ENCODE measurements at places on chromosomes 1 and 21.

DNA sequence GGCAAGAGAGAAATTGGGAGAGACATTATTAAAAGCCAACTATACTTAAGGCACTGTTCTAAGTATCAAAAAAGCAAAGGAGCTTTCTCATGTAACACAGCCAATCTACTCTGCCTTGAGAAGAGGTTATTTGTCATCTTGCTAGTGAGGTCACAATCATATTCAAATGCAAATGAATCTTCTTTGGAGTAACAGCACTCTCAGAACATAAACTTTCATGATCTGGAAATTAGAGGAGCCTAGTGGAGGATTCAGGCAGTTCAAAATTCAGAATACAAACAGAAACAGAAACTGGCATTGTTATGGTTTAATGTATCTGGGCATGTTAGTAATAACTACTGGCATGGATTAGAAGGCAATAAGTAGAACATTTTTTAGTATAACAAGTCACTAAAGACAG, 57.4 kb downstream of the ARID4B start:
- no peak for DNase-seq

DNA sequence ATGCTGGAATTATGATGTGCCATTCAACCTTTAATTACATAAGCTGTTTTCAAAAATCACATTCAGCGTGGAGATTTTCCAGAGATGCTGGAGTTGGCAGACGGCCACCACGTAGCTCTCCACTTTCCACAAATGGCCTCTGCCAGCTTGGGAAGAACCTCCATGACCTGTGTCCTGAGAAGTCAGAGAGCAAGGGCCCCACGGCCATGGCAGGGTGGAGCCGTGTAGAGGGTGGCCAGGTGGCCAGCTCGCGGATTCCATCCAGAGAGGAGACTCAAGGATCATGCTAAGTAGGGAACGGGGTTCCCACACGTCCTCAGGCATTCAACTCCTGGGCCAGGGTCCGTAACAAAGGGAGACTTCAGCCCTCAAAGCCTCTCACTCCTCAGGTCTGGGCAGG, 1.3 kb upstream of the GALE start:
- no peak for DNase-seq

GRCh38 chr1:117611894-117612483, 6.1 kb downstream of the TENT5C start:
- no peak for DNase-seq

DNA sequence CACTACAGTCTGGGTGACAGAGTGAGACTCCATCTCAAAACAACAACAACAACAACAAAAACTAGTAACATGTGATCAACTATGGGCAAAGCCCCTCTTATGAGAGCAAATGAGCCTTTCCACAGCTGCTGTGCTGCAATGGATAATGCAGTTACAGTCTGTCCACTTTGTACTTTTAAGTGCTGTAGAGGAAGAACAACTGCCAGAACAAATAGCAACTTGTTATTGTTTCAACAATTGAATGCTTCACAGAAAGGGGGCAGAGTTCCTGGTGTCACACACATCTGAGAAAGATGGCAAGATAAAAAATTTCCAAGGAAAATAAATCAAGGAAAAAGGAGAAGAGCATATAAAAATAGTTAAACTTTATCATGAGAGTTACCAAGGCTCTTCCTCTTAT, 243.6 kb upstream of the DMRTA2 start:
- no peak for DNase-seq

DNA sequence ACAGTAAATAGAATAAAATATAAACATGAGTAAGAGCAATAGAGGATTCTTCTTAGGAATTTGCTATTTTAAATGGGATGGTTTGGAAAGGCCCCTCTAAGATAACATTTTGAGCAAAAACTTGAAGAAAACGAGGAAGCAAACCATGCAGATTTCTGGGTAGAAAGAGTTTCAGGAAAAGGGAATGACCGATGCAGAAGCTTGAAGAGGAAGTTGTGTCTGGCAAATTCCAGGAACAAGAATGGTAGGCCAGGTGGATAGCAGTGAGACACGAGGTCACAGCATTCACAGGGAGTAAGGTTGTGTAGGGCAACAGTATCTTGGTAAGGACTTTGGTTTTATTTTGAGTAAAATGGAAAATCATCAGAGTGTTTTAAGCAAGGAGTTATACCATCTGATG, 108.9 kb downstream of the PEX14 start:
- peak; percentile 41 for DNase-seq

GRCh38 chr21:28540514-28540913, 452.2 kb downstream of the LTN1 start:
- DNase-seq = no peak

GRCh38 chr1:229186373-229187056, 84.4 kb upstream of the RAB4A start:
- no peak for DNase-seq

DNA sequence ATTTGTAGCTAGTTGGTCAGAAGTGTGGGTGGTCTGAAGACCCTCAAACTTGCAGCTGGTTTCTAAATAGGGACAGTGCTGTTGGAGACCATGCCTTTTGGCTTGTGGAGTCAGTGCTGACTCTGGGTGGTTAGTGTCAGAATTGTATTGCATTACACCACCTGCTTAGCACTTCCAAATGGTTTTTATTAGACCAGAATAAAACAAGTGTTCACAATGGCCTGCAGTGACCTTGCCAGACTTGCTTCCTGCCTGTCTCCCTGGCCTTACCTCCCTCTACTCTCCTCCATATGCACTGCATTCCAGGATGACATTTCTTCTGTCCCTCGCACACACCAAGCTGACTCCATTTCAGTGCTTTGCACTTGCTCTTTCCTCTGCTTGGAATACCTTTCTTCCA, 72.7 kb upstream of the CNIH3 start:
- DNase-seq = no peak

GRCh38 chr1:203744075-203744972, 20.7 kb upstream of the LAX1 start:
- DNase-seq = peak; percentile 64

DNA sequence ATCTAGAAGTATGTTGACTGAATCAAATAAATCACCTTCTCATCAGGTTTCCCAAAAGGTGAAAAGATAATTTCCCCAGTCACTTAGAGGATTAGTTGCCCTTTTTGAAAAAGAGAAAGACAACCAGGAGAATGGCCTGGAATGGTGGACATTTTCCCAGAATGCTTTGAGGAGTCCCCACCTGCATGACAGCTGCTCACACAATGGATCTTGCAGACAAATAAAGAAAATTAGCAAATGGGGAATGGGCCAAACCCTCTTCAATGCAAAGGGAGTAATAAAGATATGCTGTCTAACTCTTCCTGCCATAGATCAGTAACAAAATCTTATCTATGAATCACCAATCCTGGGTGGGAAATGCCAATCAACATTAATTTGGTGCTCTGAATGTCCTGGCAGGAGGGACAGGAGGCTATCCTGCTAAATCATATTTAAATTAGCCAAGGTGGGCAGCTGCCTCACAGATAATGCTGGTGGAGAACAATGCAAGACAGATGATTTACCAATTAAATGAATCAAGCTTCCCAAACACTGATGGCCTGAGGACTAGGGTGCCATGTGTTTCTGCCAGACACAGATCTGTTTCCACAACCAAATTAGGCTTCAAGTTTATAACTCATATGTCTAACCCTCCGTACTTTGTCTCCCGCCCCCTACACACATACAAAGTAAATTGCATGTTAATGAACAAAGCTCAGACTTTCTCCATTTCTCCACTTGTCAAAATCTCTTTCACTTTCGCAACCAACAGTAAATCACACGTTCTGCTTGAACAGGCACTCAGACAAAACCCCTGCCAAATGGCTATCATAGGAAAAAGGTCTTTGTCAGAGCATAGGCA, 488.0 kb upstream of the PLXNA2 start:
- no peak for DNase-seq

- DNase-seq = peak; percentile 32
Measured at GRCh38 chr1:160522622-160523345, at the start of gene SLAMF6. Gene SLAMF6 (minus strand): TSS chr1:160523255. CDS start chr1:160523192, 63 bp downstream.

DNA sequence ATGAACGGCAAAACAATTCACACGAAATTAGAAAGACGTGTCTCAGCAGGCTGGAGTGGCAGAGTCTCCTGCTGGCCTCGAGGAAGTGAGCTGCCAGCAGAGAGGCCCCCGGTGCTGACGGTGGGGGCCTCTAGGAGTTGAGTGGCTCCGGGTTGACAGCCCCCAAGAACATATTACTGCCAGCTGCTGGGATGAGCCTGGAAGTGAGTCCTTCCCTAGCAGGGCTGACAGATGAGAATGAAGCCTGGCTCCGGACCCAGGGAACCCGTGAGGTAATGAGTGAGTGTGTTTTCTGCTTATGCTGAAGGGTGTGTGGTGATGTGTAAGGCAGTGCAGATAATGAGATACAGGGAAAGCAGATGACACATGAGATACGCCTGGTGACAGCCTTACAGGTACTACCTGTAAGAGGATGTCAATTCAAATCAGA, 23.5 kb upstream of the LRRC47 start:
- no peak for DNase-seq

DNA sequence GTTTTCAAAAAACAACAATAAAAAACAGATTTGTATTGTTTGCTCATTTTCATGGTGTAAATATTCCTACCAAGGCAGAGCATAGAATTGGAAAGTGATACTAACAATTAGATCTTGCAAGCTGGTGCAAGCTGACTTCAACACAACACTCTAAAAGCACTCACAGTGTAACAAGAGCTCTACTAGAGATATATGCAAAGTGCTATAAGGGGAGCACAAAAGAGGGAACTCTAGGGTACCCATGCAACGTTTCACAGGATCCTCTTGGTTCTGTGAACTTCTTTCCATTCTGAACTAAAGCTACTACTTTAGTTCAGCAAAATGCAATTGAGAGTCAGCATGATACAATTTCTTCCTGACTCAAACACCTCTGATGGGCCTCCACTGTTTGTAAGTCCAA, 78.3 kb downstream of the ATP1B1 start:
- DNase-seq = no peak

DNA sequence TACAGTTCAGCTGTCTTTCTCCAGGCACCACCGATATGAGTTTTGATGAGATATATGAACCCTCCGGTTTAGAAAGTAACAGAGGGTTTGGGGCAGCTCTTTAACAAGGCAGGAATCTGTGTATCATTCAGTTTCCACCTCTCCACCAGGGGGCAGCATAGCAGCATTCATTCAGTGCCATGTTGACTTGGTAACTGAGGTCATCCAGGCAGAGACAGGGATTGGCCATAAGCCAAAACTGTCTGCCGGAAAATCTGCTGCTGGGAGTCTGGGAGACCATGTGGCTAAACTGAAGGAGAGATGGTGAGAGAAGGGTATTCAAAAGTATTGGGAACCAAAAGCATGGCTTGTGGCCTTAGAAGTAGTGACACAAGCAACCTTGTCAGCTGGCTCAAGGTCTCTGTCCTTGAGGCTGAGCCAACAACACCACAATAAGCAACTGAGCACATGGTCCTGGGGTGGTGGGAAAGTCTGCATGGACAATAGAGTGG, 98.5 kb downstream of the LMX1A start:
- peak; percentile 61 for DNase-seq

DNA sequence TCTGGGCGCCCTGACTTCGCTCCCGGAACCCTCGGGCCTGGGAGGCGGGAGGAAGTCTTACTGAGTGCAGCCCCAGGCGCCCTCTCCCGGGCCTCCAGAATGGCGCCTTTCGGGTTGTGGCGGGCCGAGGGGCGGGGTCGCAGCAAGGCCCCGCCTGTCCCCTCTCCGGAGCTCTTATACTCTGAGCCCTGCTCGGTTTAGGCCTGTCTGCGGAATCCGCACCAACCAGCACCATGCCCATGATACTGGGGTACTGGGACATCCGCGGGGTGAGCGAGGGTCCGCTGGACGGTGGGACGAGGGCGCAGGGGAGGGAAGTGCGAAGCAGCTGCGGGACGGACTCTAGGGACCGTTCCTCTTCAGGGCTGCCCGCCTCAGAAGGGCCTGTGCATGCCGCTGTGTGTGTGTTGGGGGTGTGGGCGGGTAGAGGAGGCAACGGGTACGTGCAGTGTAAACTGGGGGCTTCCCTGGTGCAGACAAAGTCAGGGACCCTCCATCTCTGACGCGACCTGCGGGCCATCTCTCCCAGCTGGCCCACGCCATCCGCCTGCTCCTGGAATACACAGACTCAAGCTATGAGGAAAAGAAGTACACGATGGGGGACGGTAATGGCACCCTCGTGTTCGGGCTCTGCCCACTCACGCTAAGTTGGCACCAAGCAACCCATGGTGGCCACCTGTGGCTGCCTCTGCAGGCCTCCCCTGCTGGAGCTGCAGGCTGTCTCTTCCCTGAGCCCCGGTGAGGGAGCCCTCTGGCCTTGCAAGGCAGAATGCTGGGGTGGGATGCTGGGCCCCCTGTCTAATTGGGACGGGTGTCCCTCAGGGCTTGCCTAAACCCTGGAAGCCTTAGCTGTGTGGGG, at the start of gene GSTM1:
GSTM1 (plus strand) TSS at position 177 of the 859 bp plus-strand sequence; CDS start at position 234, 57 bp downstream.
- DNase-seq = peak; percentile 76

- peak; percentile 23 for DNase-seq
Measured at GRCh38 chr1:17676387-17677060, 78.6 kb upstream of the ACTL8 start.

DNA sequence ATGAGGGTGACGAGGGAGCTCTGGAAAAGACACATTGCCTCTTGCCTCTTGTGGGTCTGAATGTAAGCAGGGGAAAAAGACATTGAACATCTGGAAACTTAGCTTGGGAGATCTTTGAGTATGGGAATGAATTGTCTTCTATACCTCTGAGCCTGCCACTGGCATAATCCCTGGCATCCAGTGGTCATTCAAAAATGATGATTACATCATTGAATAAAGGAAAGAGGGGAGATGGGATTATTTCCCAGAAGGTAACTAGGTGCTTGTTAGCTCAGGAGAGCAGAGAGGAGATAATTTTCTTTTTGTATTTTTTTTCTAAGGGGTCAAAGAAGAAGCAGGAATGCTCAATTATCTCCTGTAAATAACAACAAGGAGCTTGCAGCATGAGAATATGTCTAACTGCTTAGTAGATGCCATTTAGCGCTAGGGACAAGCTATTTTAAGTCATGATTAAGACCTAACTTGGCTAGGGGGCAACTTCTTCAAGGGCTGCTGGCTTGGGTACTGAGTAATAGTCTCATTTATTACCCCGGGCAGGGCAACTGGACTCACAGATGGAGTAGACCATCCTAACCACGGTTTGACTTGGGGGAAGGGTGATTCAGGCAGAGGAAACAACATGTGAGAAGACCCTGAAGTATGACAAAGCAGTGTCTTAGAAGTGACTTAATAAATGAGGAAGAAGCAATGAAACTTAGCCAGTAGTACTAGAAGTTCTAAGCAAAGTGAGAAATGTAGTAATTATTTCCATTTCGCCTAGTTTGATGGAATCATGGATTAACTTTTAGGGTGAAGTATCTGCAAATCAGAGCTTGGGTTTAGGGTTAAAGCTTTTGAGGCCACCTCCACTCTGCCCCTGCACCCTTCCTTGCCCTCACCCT, 11.0 kb upstream of the XCL2 start:
- DNase-seq = no peak

GRCh38 chr1:6796095-6796494, 10.8 kb downstream of the CAMTA1 start:
- DNase-seq = no peak

DNA sequence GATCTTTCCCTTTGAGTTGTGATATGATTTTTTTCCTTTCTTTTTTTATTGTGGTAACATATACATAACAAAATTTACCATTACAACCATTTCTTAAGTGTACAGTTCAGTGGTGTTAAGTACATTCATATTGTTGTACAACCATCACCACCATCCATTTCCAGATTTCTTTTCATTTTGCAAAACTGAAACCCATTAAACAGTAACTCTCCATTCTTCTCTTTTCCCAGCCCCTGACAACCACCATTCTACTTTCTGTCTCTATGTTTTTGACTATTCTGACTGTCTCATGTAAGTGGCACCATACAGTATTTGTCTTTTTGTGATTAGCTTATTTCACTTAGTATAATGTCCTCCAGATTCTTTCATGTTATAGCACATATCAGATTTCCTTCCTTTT, 30.3 kb downstream of the CEP350 start:
- DNase-seq = no peak

All from inflammatory macrophage (primary cell).